ENCODE measurements at places on chromosomes 7 and 10. TPM values are rescaled to one million over a fixed set of nuclear protein-coding genes. Genes with fewer than 3 reads are reported as not detected.

The NUPR2 gene
- not detected for total RNA-seq

The SUGCT gene
- 7.5 TPM for total RNA-seq

The SEMA3E gene
- total RNA-seq = 1.1 TPM

The NUTM2A gene
- under 0.01 TPM for total RNA-seq

The CLDN3 gene
- not detected for total RNA-seq

The HDAC9 gene
- 24.2 TPM for total RNA-seq

The GIMAP8 gene
- total RNA-seq = not detected

The SRGN gene
- total RNA-seq = 46.4 TPM

The CYP26C1 gene
- under 0.01 TPM for total RNA-seq

The PTF1A gene
- total RNA-seq = not detected

The CXCL12 gene
- total RNA-seq = 15.8 TPM

The GPC2 gene
- 1.4 TPM for total RNA-seq

The CCDC3 gene
- total RNA-seq = 0.36 TPM

The MGMT gene
- 11.5 TPM for total RNA-seq

The SPDYE5 gene
- not detected for total RNA-seq

The SNX8 gene
- total RNA-seq = 7.7 TPM

The HABP2 gene
- not detected for total RNA-seq

The CALCR gene
- not detected for total RNA-seq

The LRGUK gene
- total RNA-seq = under 0.01 TPM

The SPDYE1 gene
- not detected for total RNA-seq

The GLUD1 gene
- 222 TPM for total RNA-seq

The AZGP1 gene
- not detected for total RNA-seq

The TPST1 gene
- total RNA-seq = 49.7 TPM

The CYP2W1 gene
- total RNA-seq = not detected

The LIPK gene
- total RNA-seq = not detected

The AKR1B1 gene
- total RNA-seq = 72.2 TPM

The PLXNA4 gene
- under 0.01 TPM for total RNA-seq

The MBL2 gene
- not detected for total RNA-seq

The TCF7L2 gene
- 1.3 TPM for total RNA-seq

The CUBN gene
- total RNA-seq = 0.83 TPM

The SIRT1 gene
- total RNA-seq = 20.6 TPM

The ANKRD61 gene
- under 0.01 TPM for total RNA-seq

The SHTN1 gene
- total RNA-seq = 1.4 TPM

The TMEM225B gene
- 0.54 TPM for total RNA-seq

The DDC gene
- not detected for total RNA-seq

The GRIFIN gene
- not detected for total RNA-seq

The KCNIP2 gene
- not detected for total RNA-seq

The CFAP43 gene
- not detected for total RNA-seq

The NYAP1 gene
- 0.28 TPM for total RNA-seq

The ZNF503 gene
- 0.83 TPM for total RNA-seq

The TMEM270 gene
- not detected for total RNA-seq

The GSTO2 gene
- 2.3 TPM for total RNA-seq

The GPR85 gene
- 5.0 TPM for total RNA-seq

The PRKCQ gene
- under 0.01 TPM for total RNA-seq

The NKX1-2 gene
- total RNA-seq = not detected

The ASB13 gene
- 6.4 TPM for total RNA-seq

The USP54 gene
- total RNA-seq = 7.9 TPM
